ENCODE measurements at places on chromosomes 7 and 10.

GRCh38 chr10:42888504-42889095 is 106.0 kb downstream of the BMS1 start:
- peak; percentile 23 for DNase-seq

GRCh38 chr10:102476466-102477141 is 25.3 kb upstream of the C10orf95 start:
- no peak for DNase-seq

- DNase-seq, result no peak
Observed at GRCh38 chr10:54530299-54530698, 270.7 kb downstream of the PCDH15 start.

GRCh38 chr10:36116731-36117130 is 474.6 kb upstream of the FZD8 start:
- DNase-seq, result no peak

GRCh38 chr7:52233248-52233647 is 802.2 kb upstream of the POM121L12 start:
- no peak for DNase-seq

DNA sequence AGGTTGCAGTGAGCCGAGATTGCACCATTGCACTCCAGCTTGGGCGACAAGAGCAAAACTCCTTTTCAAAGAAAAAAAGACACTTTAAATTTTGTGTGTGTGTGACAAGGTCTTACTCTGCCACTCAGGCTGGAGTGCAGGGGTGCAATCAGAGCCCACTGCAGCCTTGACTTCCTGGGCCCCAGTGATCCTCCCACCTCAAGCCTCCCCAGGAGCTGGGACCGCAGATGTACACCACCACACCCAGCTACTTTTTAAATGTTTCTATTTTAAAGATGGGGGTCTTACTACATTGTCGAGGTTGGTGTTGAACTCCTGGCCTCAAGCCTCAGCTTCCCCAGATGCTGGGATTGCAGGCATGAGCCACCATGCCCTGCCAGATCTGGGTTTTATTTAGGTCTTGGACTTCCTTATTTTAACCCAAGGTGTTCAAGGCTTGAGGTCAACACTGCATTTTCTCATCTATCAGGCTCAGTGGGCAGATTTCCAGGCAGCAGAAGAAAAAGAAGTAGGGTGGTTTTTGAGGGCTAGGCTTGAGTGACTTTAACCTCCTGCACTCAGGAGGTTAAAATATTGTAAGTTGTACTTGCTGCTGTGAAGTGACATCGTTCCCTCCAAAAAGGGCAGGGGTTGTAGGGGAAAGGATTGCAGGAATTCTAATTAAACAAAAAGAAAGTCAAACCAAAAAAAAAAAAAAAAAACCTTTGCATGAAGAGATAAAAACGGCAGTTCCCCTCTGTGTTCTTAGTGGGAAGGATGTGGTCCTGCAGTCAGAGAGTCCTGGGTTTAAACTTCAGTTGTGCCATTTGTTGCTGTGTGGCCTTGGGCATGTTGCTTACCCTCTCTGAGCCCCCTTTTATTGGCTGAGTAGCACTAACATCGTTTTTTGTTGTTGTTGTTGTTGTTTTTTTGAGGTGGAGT is 71.5 kb downstream of the CARD11 start:
- peak; percentile 48 for DNase-seq

- no peak for DNase-seq
Observed at GRCh38 chr7:82018226-82018625, 248.4 kb upstream of the HGF start.

GRCh38 chr10:49474901-49475300 is 64.0 kb downstream of the ERCC6 start:
- DNase-seq, result no peak

DNA sequence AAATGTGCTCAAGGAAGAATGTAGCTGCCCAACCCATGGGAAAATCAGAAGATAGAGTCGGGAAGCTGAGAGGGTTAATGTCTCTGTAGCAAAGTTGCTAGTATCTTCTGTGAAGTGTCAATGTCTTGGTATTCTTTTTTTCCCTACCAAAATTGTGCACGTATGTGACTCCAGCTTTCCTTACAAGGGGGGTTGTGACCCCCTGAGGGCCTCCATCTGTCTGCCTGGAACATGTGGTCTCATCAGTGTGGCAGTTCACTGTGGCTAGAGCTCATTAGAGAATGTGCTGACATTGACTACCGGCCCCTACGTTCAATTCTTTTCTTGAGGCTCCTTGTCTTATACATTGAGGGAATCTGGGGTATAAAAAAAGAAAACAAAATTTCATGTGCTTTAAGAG is 725.2 kb upstream of the CELF2 start:
- DNase-seq, result no peak

GRCh38 chr10:14549496-14549895 is 218.8 kb upstream of the FRMD4A start:
- DNase-seq, result peak; percentile 46

DNA sequence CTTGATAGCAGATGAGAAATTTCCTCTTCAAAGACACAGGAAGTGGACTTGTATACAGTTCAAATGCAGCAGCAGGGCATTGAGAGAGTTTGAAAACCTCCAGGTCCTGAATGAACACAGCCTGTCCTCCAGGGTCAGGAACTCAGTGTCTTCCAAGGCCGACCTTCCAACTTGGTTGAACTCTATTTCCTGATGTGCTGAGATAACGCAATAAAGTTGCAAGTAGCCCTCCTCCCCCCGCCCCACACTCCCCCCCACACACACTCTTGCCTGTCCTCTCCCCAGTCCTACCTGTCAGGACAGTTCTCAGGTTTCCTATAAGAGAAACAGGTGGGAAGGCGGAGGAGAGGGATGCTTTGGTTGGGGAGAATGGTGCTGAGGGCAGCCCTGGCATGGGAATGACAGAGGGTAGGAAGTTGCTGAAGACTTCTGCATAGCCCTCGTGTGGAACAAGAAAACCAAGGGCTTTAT is 90.0 kb downstream of the CCDC71L start:
- no peak for DNase-seq

DNA sequence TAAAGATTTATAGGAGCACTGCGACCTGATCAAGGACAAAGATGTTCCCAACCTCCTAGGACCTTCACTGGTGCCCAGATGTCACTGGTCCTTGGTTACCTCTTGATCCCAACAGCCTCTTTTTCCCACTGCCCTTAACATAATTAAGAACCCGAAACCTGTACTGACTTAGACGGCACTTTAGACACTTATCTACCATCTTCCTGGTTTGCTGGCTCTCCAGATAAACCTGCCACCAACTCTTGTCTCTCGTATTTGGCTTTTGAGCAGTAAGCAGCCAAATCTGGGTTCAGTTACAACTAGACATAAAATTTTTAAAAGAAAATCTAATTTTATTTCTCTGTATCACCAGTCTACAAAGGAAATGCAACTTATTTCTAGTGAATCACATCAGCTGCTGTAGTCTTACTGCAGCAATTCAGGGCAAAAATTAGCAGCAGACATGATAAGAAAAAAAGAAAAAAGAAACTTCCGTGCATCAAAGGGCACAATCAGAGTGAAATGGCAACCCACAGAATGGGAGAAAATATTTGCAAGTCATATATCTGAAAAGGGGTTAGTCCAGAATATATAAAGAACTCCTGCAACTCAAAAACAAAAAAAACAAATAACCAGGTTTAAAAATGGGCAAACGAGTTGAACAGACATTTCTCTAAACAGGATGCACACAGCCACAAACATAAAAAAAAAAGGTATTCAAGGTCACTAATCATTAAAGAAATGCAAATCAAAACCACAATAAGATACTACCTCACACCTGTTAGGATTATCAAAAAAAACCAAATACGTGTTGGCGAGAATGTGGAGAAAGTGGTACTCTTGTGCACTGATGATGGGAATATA is 9.4 kb downstream of the ASB13 start:
- no peak for DNase-seq

DNA sequence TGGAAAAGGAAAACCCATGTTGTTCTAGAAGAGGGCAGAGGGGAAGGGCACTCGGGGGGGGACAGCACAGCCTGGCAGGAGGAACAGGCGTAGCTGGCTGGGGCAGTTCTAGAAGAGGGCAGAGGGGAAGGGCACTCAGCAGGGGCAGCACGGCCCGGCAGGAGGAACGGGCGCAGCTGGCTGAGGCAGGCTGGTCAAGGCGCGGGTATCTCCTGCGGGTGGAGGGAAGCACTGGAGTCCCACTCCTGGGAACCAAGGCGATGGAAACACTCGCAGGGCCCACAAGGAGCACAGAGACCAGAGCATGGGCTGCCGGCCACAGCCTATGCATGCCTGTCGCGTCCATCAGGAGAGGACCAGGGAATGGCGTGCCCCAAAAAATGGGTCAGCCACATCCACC is 36.7 kb downstream of the PAPOLB start:
- DNase-seq, result no peak

GRCh38 chr7:2687881-2688318 is at the start of gene AMZ1:
TSS of gene AMZ1 (plus strand) at chr7:2688202. CDS start at chr7:2700452, 12,250 bp downstream.
- DNase-seq, result no peak

DNA sequence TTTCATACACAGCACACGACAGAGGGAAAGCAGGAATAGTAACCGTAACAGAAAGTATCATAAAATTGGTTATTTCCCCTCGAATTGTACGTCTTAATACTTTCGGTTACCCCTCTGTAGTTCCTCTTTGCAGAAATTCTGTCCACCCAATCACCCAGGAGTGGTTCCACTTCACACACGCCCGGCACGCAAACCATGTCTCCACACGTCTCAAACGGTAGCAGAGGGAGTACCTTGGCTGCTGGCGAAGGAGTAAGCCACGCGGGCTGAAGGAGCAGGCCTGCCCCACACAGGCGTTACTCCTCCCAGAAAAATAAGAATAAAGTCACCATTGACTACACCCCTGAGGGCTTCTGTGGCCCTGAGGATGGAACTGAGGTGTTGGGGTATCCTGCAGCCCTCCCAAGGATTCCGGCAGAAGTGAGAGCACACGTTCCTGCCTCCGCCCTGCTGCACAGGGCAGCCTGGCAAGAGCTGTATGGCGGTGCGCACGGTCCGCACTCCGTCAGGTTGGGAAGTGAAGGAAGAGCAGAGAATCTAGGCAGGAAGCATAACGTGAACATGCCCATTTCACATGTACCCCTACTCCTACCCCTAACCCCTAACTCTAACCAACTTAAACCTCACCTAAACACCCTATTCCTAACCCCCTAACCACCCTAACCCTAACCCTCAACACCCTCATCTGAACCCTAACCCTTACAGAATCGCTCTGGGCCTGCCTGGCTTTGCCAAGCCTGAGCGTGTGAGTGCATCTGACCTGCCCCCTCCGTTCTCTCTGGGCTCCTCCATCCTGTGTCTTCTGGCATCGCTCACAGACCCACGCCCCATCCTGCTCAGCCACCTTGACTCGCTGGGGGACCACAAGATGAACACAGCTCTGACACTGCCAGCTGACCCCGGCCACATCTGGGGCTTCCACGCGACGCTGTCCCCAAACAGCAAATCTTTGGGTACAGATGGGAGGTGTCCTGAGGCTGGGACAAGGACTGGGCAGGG is 18.2 kb downstream of the GPR146 start:
- DNase-seq, result no peak

DNA sequence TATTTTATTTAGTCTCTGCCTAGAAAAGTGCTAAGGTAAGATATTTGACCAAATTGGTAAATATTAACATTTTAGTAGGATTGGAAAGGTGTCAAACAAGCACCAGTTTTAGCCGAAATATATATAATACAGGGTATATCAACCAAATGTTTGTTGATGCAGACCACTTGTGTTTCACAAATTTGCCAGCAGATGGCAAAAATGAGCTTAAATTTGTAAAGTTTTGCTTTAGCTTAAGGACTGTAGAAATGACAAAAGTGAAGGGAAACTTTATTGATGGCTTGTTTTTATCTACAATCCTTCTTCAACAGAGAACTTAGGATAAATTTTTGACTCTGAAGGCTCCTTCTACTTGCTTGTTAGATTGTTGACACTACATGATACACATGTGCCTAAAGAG is 4.8 kb upstream of the POLR1F start:
- no peak for DNase-seq

DNA sequence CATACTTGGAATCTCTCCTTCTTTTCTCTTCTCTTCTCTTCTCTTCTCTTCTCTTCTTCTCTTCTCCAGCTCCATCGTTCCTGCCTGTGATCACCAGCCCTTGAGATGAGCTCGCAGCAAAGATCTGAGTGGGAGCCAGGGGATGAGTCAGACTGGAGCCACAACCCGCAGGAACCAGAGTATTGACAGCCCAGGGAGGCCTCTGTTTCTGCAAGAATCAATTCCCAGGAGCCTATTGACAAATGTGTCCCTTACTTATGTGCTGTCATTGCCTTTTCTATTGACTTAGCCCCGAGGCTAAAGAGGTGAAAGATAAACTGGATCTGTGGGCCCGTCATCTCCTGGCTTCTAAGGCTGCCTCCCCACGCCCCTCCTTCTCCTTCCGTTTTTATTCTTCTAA is 13.1 kb upstream of the HABP2 start:
- no peak for DNase-seq

DNA sequence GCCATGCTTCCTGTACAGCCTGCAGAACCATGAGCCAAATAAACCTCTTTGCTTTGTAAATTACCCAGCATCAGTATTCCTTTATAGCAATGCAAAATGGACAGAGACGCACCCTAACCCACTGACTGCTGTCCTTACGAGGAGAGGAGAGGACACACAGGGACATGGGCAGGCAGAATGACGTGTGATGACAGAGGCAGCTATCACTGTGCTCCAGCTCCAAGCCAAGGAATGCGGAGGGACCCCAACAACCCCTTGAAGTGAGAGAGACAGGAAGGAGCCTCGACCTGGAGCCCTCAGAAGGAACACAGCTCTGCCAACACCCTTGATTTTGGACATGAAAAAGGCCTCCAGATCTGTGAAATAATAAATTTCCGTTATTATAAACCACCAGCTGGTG is 46.6 kb upstream of the EBF3 start:
- no peak for DNase-seq

GRCh38 chr10:103353281-103353680 is 2.3 kb upstream of the PCGF6 start:
- no peak for DNase-seq

GRCh38 chr10:116699471-116700150 is 42.8 kb downstream of the HSPA12A start:
- no peak for DNase-seq

DNA sequence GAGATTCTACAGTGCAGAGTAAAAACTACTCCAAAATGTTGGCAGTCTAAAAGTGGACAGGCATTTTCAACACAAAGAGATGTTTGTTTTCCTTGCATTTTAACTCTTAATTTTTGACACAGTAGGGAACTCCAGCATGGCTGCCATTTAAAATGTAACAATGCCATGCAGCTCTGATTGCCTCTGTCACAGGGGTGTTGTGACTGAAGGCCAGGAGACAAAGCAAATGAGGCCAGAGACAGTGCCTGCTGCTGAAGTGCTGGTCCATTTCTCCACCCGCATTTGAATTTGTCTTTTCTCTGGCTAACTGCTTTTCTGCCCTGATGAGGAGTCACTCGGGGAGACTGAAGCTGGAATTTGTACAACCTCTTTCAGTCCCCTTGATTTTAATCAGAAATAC is 710.6 kb upstream of the GALNT17 start:
- no peak for DNase-seq

GRCh38 chr7:120033114-120033513 is 239.9 kb upstream of the KCND2 start:
- DNase-seq, result no peak

GRCh38 chr7:16945372-16945771 is 63.6 kb upstream of the AGR3 start:
- no peak for DNase-seq

- DNase-seq, result no peak
Observed at GRCh38 chr10:28400681-28401080, 97.8 kb upstream of the MPP7 start.

GRCh38 chr7:45920502-45921380 is at the start of gene IGFBP3:
TSS of gene IGFBP3 (minus strand) at chr7:45921272. CDS start at chr7:45921140, 132 bp downstream.
- no peak for DNase-seq

- no peak for DNase-seq
Observed at GRCh38 chr10:100637785-100638184, 102.0 kb downstream of the HIF1AN start.

GRCh38 chr10:100566561-100566960 is 30.8 kb downstream of the HIF1AN start:
- DNase-seq, result no peak

GRCh38 chr10:680745-681144 is 8.7 kb downstream of the DIP2C start:
- no peak for DNase-seq
